ENCODE measurements at places on chromosomes 5 and 9.

GRCh38 chr5:177372034-177372896, 12.0 kb upstream of the SLC34A1 start:
- DNase-seq = peak; percentile 25

DNA sequence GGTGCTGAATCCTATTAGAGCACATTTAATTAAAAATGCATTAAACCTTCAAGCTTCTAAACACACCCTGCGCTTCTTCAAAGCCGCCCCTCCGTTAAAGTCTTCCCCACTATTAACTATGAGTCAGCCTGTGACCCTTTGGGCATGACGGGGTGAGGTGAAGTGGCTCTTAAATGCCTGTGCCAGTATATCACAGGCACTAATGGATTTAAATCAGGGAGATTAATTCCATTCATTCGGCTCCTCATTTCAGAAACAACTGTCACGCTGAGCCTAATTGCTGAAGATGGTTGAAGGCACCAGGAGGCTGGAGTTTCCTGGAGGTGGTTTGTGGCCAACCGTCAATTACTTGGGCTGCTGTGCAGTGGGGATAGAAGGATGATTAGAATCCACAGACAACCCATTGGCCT, 192.6 kb upstream of the MSX2 start:
- DNase-seq = no peak

- DNase-seq = no peak
These were observed 227.1 kb downstream of the ARL15 start for GRCh38 chr5:54083245-54083644.

DNA sequence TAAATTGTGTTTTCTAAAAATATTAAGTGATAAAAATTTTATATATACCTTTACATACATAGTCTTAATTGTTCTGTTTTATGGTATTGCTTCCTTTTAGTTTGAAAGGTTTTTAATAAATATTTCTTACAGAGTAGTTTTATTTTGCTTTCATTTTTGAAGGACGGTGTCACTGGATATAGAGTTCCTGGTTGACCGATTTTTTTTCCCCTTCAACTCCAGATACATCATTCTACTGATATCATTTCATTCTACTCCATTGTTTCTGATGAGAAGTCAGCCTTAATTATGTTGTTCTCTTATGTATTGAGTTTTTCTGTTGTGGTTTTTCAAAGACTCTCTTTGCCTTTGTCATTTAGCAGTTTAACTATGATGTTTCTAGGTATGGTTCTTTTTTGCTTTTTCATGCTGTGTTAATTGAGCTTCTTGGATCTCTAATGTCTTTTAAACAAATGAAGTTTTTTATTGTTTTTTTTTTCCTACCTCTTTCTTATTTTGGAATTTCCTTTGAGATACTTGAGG, 30.4 kb downstream of the MTREX start:
- no peak for DNase-seq

DNA sequence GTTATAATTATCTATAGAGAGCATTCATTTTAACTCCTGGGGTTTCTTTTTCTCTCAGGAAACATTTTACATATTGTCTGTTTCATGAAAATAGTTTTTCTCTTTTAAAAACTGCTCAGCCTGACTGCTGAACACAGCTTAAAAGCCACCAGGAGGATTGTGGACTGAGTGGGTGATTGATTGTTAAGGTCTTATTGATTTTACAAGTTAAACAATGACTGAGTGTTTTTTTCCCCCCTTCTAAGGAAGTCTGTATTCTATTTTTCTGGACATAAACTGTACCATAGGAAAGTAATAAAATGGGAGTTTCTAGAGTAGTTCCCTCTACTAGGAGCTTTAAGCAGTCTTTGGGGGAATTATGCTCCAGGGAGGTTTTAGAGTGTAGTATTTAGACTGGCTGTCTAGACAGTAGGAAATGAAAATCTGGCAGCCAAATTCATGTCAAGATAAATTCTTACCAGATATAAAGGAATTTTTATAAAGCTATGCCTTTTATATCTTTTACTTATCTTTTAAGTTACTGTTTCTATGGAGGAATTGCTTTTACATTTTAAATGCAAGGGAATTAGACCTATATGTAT, 463.9 kb downstream of the PRR16 start:
- no peak for DNase-seq

DNA sequence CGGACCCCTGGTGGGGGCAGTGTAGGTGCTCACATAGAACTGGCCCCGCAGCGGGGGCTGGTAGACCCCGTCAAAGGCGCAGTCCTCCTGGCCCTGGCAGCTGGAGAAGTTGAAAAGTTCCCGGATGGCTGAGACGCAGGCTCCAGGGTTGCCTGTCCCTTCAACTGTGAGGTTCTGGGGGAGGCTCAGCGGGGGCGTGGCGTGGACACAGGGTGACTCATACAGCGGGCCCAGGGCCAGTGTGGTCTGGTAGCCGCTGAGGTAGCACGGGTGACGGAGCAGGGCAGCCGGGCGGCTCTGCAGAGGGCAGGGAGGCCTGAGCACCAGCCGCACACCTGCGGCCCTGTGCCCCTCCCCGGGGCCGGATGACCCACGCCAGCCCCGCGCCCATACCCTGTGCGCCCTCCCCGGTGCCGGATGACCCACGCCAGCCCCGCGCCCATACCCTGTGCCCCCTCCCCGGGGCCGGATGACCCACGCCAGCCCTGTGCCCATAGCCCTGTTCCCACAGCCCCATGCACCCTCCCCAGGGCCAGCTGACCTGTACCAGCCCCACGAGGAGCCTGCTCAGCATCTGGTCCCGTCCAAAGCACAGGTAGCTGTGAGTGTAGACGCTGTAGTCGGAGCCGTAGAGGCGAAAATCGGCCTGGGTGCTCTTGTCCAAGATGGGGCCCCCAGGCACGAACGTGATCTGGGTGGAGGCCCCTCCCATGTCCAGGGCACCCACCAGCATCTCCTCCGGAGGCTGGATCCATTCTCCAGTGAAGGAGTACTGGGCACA, 5.0 kb downstream of the ENTPD8 start:
- DNase-seq = no peak

DNA sequence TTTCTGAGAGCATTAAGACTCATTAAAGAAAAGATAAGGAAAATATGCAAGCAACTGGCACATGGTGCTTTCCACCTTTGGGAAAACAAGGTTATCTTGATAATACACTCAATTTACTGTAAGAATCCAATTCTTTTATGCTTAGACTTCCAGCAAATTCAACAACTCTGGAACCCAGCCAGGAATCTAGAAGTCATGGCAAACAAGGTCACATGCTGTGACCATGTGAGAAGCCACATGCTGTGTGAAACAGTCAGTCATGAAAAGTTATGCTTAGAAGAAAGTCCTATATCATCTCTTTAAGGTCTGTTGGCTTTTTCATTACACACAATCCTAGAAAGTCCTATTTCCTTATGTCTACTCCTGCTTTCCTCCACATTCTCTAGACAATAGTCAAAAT, 581.8 kb upstream of the C9orf72 start:
- no peak for DNase-seq

GRCh38 chr9:112755016-112755427, 4.5 kb downstream of the SNX30 start:
- no peak for DNase-seq

DNA sequence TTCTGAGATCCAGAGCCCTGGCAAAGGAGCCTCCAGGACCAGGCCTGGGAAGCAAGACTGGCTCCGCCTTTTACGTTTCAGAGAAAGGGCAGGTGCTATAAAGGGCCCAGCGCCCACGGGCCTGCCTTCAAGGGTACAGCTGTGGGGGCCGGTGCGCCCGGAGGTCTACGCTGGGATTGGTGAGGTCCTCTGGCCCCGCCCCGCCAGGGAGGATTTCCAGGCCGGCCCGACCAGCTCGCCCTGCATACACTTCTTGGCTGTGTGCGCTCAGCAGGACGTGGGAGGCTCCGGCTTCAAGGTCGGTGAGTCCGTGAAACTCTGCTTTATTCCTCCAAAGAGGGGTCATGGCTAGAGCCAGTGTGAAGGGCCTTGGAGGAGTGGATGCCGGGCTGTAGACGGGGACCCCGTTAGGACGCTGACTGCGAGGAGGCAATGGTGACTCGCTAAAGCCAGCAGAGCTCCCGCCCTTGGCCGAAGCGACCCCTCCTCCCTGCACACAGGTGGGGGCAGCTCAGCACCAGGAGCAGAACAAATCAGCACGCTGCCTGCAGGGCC, at the start of gene CKMT2:
Gene CKMT2, plus strand, starts transcription at position 243 of the 555 bp plus-strand sequence. CDS start 17,811 bp downstream, outside the sequence.
- no peak for DNase-seq

DNA sequence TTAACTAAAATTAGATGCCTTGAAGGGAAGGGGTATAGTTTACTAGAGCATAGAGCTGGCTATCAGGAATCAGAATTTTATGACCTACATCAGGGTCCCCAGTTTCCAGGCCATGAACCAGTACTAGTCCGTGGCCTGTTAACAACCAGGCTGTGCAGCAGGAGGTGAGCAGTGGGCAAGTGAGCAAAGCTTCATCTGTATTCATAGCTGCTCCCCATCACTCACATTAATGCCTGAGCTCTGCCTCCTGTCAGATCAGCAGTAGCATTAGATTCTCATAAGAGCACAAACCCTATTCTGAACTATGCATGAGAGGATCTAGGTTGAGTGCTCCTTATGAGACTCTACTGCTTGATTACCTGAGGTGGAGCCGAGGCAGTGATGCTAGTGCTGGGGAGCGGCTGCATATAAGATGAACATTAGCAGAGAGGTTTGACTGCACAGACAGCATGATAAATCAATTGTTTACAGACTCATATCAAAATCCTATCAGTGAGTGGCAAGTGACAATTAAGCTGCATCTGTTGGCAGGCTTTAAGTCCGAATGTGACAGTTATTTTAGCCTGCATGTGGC, 44.6 kb downstream of the TAF11L14 start:
- no peak for DNase-seq

DNA sequence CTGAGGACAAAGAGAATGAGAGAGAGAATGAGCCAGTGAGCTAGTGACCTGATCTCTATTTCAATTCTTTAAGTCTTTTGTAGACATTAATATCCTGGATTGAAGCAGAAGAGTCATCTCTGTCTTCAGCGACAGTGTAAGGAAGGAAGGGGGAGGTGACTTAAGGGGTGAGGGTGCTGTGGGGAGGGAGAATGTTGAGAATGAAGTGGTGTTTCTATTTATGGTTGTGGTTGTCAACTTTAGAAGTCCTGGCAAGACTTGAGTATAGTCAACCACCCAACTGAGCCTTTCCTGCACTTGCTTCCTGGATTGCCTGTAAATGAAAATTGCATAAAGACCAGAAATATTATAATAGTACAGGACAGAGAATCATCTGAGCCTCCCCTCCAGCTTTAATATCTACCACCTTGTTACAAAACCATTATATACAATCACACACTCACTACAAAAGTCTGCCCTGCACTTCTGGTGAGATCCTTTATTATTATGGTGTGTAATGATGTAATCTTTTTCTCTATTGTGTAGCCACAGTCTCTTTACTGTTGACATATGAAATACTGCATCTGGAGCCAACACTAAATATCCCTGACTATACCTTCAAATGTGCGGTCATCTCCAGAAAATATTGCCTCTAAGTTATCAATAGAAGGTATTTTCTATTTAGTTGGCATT, 91.7 kb downstream of the NTRK2 start:
- no peak for DNase-seq

Data from stimulated activated naive CD8-positive, alpha-beta T cell treated with anti-CD3 and anti-CD28 coated beads, Interleukin-15, amount 100 ng/mL, for 72 hours (primary cell).